ENCODE measurements at places on chromosomes 3 and 15. TPM values are rescaled to one million over a fixed set of nuclear protein-coding genes. Genes with fewer than 3 reads are reported as not detected.

CPA3 gene
- not detected for total RNA-seq

PLOD2 gene
- total RNA-seq, result 34.6 TPM

C2CD4A gene
- 0.34 TPM for total RNA-seq

PLSCR4 gene
- total RNA-seq, result 2.4 TPM

ZIC4 gene
- 0.39 TPM for total RNA-seq

GNAT1 gene
- total RNA-seq, result not detected

DNA sequence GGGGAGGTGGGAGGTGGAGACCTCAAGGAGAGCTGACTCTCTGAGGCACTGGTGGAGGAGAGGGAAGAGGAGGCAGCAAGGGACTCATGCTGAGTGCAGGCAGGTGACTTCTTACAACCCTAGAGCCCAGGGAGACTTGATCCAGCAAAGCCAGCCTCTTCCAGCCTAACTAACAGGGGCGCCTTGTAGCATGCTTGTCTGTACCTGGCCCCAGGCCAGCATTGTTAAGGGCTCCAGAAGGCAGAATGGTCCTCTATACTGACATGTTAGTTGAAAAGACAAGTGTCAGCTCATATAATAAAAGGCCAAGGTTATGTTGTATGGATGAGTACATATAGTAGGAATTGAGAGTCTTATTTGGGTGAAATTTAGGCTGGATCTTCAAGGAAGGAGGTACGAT lies 65.4 kb downstream of the CHDH start:
- no peaks in the 10 kb centered on the region for H3K4me1 ChIP-seq
- no peak overlapping the region for H3K27ac ChIP-seq
- no peak for DNase-seq
- no peak overlapping the region for H3K4me3 ChIP-seq
- H3K27me3 ChIP-seq, result no peaks in the 10 kb centered on the region

DNA sequence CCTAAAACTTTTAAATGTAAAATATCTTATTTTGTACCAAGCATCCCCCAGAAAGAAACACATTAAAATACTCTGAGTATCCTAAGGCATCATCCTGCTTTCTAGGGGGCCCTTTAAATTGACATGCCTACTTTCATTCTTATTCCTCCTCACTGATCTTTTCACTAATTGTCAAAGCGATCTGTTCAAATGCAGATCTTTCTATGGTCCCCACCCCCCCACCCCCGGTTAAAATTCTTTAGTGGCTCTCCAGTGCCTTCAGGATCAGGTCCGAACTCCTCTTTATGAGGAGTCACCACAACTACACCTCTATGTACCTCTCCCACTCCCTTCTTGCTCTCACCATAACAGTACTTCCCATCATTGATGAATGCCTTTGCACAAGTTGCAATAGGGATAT lies 19.2 kb upstream of the TFDP2 start:
- peaks cover 6% of the 10 kb centered on the region for H3K36me3 ChIP-seq
- H3K27me3 ChIP-seq, result no peaks in the 10 kb centered on the region
- H3K4me3 ChIP-seq, result no peak overlapping the region
- H3K27ac ChIP-seq, result no peak overlapping the region
- DNase-seq, result no peak
- H3K4me1 ChIP-seq, result no peaks in the 10 kb centered on the region

GRCh38 chr3:49779358-49780079 lies 6.8 kb downstream of the IP6K1 start:
- H3K27ac ChIP-seq, result no peak overlapping the region
- no peak overlapping the region for H3K4me3 ChIP-seq
- no peaks in the 10 kb centered on the region for H3K4me1 ChIP-seq

GRCh38 chr3:146024260-146024659 lies 136.7 kb downstream of the PLOD2 start:
- H3K4me3 ChIP-seq, result no peak overlapping the region
- H3K4me1 ChIP-seq, result no peaks in the 10 kb centered on the region
- H3K36me3 ChIP-seq, result no peaks in the 10 kb centered on the region
- H3K27me3 ChIP-seq, result no peaks in the 10 kb centered on the region

DNA sequence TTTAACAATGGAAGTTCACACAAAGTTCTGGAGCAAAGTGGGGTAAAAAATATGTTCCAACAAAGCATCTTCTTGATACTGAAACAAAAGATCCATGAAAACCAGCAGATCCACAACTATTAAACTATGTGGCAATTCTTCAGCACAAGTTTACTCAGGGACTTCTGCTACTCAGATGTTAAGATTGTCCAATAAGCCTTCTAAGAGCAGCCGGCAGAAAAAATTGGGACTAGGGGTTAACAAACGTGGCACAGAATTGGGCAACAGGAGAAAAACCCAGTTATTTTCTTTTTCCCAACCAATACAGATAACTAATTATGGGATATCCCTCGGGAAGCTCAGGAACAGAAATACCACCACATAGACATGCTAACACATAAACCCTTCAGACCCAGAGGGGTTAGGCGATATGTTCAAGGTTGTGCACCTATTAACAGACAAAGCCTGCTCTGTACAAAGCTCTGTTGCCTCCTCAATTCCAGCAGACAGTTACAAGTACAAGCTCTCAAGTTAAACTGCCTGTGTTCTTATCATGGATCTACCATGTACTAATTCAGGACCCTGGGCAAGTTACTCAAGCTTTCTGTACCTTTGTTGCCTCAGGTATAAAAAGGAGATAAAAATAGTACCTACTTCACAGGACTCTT lies 6.8 kb downstream of the SSR3 start:
- H3K4me3 ChIP-seq, result peak overlapping the region; percentile 1
- peak overlapping the region; percentile 88 for H3K27ac ChIP-seq
- H3K4me1 ChIP-seq, result peaks cover 95% of the 10 kb centered on the region
- H3K27me3 ChIP-seq, result no peaks in the 10 kb centered on the region
- peaks cover 100% of the 10 kb centered on the region for H3K36me3 ChIP-seq

GRCh38 chr3:168693870-168694269 lies 598.1 kb upstream of the GOLIM4 start:
- H3K4me1 ChIP-seq, result no peaks in the 10 kb centered on the region
- H3K4me3 ChIP-seq, result no peak overlapping the region
- H3K27me3 ChIP-seq, result peaks cover 36% of the 10 kb centered on the region
- H3K36me3 ChIP-seq, result no peaks in the 10 kb centered on the region

DNA sequence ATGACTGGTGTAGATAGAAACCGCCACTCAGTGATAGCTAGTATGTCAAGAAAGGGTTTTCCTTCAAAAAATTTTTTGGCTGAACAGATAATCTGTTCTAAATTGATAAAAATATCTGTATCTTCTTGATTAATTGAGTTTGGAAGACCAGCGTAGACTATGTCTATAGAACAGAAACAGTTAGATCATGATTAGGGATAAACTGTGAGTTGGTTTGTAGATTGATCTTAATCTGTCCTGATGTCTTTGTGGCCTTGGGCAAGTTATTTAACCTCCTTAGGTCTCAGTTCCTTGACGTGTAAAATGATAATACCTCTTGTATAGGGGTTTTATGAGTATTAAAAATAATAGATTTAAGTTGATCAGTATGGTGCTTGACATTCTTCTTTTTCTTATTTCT lies 4.7 kb downstream of the NFKBIZ start:
- DNase-seq, result no peak
- no peaks in the 10 kb centered on the region for H3K27me3 ChIP-seq
- H3K4me3 ChIP-seq, result no peak overlapping the region
- H3K27ac ChIP-seq, result no peak overlapping the region

- H3K27ac ChIP-seq, result no peak overlapping the region
- no peaks in the 10 kb centered on the region for H3K36me3 ChIP-seq
- H3K4me3 ChIP-seq, result no peak overlapping the region
Measured at GRCh38 chr3:58068122-58068809, 60.0 kb downstream of the FLNB start.

DNA sequence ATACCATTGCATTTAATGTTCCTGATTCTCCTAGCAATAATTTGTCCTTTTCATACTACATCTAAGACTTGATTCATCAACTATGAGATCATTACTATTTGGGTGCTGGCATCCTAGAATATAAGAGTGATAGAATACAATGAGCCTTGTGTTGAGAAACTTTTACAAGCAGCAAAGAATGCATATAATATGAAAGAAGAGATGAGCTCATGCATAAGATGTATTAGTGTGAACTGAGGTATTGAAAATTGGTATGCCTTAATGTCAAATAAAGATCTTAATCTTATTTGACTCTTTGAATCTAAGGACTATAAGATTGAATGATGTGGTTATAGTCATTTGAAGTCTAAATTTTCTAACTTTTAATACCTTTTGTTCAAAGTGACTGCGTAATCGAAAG lies 220.0 kb upstream of the ARHGEF26 start:
- H3K27ac ChIP-seq, result no peak overlapping the region
- H3K27me3 ChIP-seq, result no peaks in the 10 kb centered on the region
- no peaks in the 10 kb centered on the region for H3K36me3 ChIP-seq
- DNase-seq, result peak; percentile 64
- H3K4me1 ChIP-seq, result peaks cover 5% of the 10 kb centered on the region
- no peak overlapping the region for H3K4me3 ChIP-seq

- H3K27ac ChIP-seq, result no peak overlapping the region
- no peaks in the 10 kb centered on the region for H3K36me3 ChIP-seq
- DNase-seq, result no peak
- H3K4me1 ChIP-seq, result no peaks in the 10 kb centered on the region
- H3K4me3 ChIP-seq, result no peak overlapping the region
Measured at GRCh38 chr3:188400494-188401243, 246.7 kb downstream of the LPP start.

DNA sequence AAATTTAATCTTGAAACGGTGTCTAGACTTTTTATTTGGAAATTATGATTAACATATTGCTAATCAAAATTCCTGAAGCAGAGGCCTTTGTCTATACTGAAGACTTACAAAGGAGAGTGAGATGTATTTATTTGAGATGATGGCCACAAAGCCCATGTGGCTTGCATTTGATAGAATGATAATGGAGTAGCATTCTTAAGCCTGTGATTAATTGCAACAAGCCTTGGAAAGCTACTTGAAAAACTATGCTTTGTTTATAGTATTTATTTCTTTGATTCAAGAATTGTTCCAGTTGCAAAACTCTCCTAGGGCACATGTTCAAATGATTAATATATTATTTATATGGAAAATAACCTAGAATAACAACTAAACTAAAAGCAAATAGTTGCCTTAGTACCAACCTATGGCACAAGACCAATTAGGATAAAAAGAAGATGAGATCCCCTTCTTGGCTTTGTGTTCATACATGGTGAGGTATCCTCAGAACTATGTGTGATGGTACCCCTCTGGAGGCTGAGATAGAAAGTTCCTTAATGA lies 244.1 kb upstream of the TBL1XR1 start:
- peaks cover 33% of the 10 kb centered on the region for H3K4me1 ChIP-seq
- H3K4me3 ChIP-seq, result no peak overlapping the region
- no peak for DNase-seq
- H3K27me3 ChIP-seq, result no peaks in the 10 kb centered on the region
- H3K27ac ChIP-seq, result no peak overlapping the region

DNA sequence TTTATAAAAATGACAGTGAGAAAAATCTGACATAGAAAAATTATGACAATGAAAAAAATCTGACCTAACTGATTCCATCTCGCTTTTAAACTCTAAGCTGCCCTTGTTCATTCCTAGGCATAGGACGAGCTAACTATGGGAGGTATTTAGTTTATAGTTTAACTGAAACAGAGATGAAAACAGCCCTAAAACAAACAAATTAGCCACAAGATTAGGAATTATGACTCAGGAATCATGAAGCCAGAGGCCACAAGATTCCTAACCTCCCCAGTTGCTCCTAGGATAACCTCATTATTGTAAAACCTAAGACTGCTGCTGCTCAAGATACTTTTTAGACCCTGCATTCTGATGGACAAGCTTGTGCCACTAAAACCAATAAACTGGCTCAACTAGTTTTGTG lies 122.7 kb upstream of the MNS1 start:
- no peaks in the 10 kb centered on the region for H3K27me3 ChIP-seq
- no peak overlapping the region for H3K4me3 ChIP-seq
- no peaks in the 10 kb centered on the region for H3K36me3 ChIP-seq
- H3K4me1 ChIP-seq, result no peaks in the 10 kb centered on the region
- DNase-seq, result no peak

DNA sequence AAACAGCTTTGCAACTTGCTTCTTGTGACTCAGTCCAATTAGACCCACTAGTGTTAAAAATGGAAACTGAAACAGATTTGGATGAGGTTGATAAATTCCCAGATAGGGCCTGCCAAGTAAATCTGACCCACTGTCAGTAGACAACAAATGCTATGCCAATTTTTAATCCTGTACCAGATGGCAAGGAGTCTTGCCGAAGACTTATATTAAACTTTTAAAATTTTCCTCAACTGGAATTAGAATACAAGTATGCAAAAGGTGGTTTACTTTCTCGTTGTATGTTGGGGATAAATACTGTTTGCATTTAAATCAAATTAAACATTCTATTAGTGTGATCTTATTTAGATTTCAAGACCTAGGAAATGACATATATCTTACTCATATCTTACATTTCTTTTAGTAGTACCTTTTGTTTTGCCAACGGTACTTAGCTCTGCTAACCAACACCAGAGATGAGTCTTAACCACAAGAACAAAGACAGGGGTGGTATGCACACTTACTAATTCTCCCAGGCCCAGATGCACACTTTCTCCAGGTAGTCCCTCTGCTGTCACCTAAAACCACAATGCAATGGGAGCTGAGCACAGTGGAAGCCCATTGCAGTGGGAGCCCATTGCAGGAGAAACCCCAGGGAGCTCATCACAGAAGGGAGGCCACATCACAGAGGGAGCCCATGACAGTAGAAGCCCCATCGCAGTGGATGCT lies 77.8 kb downstream of the WWTR1 start:
- no peak for DNase-seq
- H3K27ac ChIP-seq, result peak overlapping the region; percentile 96
- H3K4me1 ChIP-seq, result peaks cover 95% of the 10 kb centered on the region
- H3K36me3 ChIP-seq, result no peaks in the 10 kb centered on the region
- no peaks in the 10 kb centered on the region for H3K27me3 ChIP-seq

- H3K4me3 ChIP-seq, result no peak overlapping the region
- DNase-seq, result no peak
- no peaks in the 10 kb centered on the region for H3K36me3 ChIP-seq
Measured at GRCh38 chr3:117005911-117006522, 296.4 kb downstream of the TUSC7 start.

DNA sequence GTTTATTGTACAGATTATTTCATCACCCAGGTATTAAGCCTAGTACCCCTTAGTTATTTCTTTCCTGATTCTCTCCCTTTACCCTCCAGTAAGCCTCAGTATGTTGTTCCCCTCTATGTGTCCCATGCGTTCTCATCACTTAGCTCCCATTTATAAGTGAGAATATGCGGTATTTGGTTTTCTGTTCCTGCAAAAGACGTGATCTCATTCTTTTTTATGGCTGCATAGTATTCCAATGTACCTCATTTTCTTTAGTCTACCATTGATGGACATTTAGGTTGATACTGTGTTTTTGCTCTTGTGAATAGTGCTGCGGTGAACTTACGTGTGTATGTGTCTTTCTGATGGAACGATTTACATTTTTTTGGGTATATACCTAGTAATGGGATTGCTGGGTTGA lies 36.7 kb downstream of the CEP63 start:
- H3K27ac ChIP-seq, result no peak overlapping the region
- H3K27me3 ChIP-seq, result no peaks in the 10 kb centered on the region
- H3K4me3 ChIP-seq, result no peak overlapping the region

Data from A673 (cell line).